ENCODE measurements at places on chromosomes 12 and 14.

DNA sequence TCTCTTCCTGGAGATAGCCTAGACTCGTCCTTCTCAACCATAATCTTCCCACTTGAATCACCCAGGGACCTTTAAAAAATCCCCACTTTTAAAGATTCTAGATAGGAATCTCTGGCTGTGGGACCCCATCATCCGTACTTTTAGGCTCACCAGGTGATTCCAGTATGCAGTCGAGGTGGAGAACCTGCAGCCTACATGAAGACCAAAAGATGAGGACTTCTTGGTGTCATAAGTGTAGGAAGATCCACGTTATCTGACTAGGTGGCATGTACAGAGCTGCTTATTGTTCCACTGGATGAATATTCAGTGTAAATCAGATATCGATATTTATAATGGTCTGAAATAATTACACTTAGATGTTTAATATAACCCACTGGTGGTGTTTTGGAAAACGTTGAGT is 2.6 kb downstream of the PRKCH start:
- DNase-seq, result no peak

DNA sequence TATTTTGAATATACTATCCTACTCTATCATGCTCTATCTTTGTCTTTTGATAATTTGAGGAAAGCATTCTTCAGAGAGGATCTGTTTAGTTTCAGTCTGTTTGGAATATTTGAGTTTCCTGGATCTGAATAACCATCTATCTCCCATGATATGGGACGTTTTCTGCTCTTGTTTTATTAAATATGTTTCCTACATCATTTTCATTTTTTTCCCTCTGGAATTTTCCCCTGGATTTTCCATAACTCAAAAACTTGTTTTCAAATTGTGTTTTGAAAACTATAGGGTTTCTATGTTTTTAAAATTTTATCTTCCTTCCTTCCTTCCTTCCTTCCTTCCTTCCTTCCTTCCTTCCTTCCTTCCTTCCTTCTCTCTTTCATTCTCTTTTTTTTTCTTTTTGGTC is 974.2 kb downstream of the TMEM121 start:
- no peak for DNase-seq

- no peak for DNase-seq
Measured at GRCh38 chr12:93379326-93379980, 1.7 kb downstream of the NUDT4 start.

GRCh38 chr12:68977335-68977734 is 44.4 kb upstream of the CPM start:
- DNase-seq, result no peak

DNA sequence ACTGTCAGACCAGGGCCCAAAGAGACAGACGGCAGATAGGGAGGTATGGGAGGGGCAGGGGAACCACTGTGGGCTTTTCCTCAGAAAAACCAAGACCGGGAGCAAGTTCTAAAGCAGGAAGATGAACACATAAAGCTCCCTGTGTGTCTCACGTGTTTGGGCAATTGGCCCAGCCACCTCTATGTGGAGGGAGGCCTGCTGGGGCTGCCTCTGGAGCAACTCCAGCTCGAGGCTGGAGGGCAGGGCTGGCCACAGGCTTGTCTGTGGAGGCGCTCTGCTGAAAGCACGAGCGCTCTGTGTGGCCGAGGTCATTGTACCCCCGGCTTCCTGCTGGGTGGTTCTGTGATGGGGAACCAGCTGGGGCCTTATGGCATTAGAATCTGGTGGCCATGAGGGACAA is 36.4 kb downstream of the TRAFD1 start:
- no peak for DNase-seq

GRCh38 chr12:128425666-128426331 is 158.8 kb downstream of the TMEM132C start:
- no peak for DNase-seq

DNA sequence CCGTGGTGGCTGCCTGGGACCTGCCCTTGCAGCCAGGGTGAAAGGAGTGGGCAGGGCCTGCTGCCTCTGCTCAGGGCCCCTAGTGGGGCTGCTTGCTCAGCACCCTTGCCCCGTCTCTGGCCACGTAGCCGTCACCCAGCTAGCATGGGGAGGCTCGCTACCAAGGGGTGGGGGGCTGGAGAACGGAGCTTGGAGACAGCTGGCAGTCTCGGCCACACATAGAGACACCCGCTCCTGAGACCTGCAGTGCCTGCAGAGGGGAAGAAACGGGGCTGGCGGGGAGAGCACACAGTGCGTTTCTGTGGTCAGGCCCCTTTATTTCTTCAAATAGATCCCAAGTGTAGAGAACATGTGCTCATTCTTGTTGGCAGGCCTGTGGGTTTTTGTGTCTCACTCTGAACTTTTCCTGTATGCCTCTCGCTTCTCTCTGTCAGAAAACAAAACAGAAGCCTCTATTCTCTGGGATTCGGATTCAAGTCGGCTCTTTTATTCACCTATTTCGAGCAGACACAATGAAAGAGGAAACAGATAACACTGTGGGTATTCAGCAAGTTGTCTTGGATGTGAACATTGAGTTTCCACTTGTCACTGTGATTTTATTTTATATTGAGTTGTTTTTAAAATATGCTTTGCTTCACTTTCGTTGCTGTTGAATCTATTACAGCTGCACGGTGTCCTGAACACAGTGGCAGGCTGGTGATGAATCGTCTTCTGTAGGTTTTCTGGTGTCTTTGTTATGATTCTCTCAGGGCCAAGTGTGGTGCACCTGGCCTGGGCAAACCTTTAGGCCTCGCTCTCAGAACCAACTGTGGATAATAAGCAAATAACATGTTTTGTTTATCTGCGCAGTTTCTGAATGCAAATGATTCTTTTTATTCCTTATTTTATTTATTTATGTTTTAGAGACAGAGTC is 26.5 kb downstream of the PACS2 start:
- no peak for DNase-seq

DNA sequence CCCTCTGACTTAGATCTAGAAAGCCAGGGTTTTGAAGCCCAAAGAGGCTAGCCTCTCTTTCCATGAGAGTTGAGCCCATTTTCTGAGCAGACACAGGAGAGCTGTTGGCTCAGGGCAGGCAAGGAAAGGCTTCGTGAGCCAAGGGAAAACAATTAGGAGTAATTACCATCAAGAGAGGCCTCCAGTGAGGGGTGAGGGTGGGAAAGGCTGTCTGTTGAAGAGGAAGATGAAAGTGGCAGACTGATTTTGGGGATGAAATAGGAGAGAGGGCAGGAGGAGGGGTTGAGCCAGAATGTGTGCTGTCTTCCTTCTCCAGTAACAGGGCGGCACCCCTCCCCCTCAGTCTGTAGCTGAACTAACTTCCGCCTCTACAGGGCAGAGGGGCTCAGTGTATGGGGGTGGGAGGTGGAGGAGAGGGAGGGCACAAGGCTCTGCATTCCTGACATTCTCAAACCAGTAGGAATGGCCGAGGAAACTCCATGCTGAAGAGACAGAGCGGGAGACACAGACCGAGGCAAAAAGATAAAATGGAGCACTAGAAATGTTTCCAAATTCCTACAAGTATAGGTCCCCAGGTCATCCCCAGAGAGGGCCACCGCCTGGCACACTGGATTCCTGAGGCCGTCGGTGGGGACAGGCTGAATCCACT is 33.1 kb upstream of the COL2A1 start:
- DNase-seq, result no peak

DNA sequence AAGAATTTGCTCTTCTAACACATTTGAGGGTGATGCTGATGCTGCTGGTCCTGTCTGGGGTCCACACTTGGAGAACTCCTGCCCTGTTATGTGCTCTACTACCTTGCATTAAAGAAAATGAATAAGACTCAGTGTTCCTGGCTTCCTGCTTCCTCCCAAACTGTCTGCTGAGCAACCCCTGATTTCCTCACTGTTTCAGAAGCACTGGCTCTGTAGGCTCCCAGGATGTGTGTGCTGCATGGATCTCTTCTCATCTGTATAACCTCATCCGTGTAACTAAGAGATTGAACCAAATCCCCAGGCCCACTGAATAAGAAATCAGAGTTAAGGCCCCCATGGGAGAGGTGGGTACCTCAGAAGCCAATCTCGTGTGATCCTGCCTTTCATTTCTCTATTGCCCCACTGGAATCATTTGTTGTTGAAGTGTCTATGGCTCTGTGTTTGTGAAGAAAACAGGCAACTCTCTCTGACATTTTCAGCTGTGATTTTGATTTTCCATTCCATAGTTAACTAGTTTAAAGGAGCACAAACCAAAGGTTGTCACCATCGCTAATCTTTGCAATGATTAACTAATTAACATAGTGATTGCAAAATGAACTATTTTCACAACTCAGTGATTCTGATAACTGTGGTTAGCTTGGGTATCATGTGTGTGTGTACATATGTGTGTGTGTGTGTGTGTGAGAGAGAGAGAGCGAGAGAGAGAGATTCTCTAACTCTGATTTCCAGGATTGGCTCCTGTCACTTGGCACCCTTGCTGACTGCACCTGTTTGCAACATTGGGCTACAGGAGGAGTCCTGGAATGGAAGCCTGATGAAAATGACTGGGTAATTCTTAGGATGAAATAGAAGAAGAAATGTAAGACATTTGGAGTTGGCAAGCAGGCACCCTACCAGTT is 196.2 kb downstream of the SLC38A4 start:
- DNase-seq, result no peak

All from stimulated activated CD8-positive, alpha-beta memory T cell treated with anti-CD3 and anti-CD28 coated beads, Interleukin-12 subunit alpha, Interleukin-12 subunit beta, amount 100 ng/mL, for 4 hours (primary cell).